NCI-H510A treated with DMSO at 0.1 percent for 48 hours (cell line): ENCODE measurements at places on chromosomes 1 and 21.

DNA sequence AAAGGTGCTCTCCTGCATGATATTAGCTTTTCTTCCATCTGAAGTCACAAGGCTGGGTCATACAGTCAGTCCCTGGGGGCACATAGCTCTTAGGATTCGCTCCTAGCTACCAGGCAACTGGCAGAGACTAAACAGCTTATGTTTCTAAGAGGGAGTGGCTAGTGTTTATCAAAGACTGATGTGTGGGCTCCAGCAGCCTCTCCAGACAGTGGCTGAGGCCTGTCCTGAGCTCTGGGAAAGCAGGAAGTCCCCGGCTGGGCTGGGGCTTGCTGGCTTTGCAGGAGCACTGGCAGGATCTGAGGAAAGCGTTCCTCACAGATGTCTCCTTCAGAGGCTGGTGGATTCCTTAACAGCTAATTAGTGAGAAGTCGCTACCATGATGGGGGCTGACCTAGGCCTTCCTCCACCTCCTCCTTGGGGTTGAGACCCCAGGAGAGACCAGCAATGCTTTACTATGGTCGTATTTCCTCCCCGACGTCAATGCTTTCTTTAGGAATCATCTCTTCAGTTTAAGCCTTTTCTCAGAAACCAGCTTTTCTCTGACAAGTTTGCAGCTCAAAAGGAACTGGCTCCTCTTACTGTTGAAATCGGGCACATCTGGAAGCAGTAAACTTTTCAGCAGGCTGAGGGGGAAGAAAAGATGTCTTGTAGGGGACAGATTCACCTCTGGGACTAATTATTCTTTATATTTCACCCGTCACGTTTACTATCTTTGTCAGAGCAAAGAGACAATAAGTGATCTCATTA, 33.5 kb upstream of the HHAT start:
- DNase-seq: no peak

DNA sequence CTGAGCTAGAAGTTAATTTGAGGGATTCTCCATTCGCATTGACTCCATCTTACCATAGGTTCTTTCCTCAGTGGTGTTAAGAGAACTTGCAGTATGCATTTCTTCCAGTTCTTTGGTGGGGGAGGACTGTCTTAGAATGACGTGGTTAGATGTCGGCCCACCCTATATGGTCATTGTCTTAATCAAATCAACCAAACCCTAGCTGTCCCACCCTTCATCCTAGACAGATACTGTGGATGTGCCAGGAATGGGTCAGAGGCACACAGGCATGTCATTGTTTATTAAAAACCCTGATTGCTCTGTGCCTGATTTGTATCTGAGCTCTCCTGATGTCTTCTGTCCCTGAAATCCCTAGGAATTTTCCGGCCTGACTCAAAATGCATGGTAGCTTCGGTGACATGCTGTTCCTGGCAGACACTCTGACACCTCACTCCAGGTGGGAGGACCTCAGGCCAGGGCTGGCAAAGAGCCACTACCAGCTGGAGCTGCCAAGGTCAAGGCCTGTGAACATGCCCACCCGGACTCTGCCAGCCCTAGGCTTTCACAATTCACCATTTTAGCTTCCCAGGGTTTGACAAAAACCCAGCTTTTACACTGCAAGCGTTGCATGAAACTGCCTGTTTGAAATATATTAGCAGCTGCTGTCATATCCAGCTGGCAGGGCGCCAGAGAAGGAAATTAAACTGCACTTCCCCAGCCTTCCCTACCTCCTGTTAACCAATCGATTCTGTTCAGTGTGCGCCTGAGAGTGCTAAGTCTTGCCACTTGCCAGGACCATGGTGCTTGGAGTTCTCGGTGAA, 134.0 kb downstream of the FAM78B start:
- peak; percentile 59 for DNase-seq

DNA sequence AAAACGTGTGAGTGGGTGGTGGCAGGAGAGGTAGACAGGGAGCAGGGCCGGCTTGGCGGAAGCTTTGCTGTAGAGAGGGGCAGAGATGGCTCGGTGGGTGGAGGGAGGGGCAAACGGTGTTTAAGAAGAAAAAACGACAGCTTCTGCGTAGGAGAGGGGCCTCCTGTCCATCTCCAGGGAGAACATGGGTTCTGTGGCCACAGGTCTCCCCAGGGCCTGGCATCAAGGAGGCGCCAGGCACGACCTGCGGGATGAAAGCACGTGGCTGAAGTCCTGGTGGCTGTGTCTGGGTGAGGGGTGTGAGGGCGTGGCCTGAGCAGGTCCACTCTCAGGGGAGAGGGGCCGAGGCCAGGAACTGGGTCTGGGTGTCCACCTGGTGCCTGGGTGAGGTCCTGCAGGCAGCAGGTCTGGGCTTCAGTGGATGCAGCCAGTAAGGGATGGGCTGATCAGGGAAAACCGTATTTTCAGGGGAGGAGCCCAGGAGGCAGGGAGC, 940 bp upstream of the PRKCZ start:
- peak; percentile 55 for DNase-seq

- DNase-seq: no peak
Measured at GRCh38 chr1:209825591-209826434, 2.0 kb upstream of the UTP25 start.

DNA sequence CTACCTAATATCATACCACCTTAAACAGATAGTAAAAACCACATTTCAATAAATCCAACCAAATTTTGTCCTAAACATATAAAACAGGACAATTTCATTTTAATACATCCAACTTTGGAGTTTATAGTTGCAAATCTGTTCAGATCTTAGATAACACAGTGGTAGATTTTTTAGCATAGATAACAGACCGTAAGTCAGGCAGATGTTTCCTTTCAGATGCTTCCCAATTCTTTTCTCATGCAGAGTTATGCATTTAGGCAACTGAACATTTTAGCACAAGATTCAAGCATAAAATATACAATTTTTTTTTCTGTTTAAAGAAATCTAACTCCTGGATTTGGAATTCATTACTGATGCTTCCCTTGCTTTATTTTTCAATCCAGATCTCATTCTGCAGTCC, 156.5 kb upstream of the ZNHIT6 start:
- DNase-seq: no peak

GRCh38 chr1:157117527-157118057, 18.0 kb upstream of the ETV3L start:
- DNase-seq: no peak

GRCh38 chr1:46210561-46210960, 7.4 kb downstream of the LURAP1 start:
- DNase-seq: no peak

- DNase-seq: peak; percentile 83
Measured at GRCh38 chr1:27366411-27367159, at the start of gene MAP3K6. TSS of gene MAP3K6 (minus strand) at chr1:27366961. CDS start at chr1:27366597, 364 bp downstream.

GRCh38 chr1:80825067-80825466, 975.7 kb upstream of the ADGRL2 start:
- DNase-seq: no peak
